Stimulated activated CD4-positive, alpha-beta T cell treated with anti-CD3 and anti-CD28 coated beads, Interleukin-1b, Interleukin-23, amount 100 ng/mL, for 48 hours (primary cell): ENCODE measurements at places on chromosomes 11 and 22.

- DNase-seq: no peak
Measured at GRCh38 chr11:27535103-27535502, 28.5 kb upstream of the LIN7C start.

DNA sequence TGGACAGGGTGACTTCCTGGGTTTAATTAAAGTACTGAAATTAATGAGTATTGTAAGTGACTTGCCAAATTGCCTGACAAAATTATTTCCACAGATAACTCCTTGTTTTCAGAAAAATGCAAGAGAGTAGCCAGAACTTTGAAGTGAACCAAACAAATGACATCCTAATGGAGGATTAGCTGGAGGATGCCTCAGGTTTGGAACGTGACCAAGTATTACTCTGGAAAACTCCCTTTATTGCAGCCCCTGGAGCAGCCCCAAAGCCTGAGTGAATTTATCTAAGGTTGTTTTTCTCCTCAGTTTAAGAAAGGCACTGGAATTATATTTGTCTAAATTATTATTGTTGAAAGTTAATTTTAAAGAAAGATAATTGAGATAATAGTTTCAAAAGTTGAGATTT is 343.6 kb upstream of the MTNR1B start:
- DNase-seq: no peak

DNA sequence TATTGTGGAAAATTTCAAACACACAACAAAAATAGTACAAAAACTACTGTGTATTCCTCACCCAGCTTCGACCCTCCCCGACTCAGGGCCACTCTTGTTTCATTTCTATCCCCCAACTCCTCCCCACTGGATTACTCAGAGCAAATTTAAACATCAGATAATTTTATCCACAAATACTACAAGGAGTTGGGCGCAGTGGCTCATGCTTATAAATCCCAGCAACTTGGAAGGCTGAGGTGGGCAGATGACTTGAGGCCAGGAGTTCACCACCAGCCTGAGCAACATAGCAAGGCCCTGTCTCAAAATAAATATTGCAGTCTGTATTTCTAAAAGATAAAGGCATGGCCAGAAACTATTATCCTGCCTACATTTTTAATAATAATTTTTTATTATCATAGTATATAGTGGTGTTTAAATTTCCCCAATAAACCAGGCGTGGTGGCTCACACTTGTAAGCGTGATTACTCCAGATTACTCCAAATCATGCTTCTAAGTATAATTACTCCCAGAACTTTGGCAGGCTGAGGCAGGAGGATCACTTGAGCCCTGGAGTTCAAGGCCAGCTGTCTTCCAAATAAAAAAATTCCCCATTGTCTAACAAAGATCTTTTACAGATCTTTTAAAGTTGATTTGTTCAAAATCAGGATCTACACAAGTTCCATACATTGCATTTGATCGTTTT is 39.8 kb downstream of the LRRC32 start:
- DNase-seq: no peak

GRCh38 chr11:72224564-72225410 is at the start of gene INPPL1:
Gene INPPL1, plus strand, starts transcription at chr11:72224767. Its CDS starts 218 bp downstream, at chr11:72224985.
- peak; percentile 33 for DNase-seq

DNA sequence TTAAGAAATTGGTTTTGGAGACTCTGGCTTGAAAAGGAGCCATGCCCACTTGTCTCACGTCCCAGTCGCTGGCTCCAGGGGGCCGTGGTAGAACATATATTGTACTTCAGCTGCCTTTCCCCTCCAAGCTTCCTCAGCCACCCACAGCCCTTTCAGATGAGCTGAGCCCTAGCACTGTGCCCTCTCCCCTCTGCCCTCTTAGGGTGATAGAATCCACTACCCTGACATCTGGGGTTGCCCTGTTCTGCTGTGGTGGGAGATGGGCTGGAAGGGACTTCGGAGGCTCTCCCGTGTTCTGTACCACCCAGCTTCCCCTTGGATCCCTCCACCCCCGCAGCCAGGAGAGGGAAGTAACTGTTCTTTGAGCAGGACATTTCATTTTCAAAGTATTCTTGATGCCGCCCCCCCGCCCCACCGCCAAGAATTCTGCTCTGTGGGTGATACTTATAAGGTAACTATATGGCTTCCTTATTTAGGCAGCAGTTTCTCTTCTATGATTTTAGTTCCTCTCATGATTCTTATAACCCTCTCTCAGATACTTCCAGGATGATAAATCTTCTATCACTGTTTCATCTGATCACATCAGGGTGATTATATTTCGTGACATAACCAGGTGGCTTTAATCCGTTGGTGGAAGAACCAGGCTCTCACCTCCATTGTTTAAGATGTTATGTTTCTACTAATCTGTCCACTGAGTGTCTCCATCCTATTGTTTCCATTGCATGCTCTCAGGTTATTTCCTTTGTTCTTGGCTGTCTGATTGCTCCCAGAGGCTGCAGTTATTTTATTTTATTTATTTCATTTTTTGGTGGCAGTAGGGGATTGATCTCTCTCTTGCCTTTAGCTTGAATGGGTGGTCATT is 24.1 kb downstream of the ZBTB16 start:
- no peak for DNase-seq

GRCh38 chr11:75673977-75674582 is 5.2 kb upstream of the MAP6 start:
- peak; percentile 65 for DNase-seq

GRCh38 chr11:74473382-74474173 is 6.2 kb upstream of the KCNE3 start:
- no peak for DNase-seq

DNA sequence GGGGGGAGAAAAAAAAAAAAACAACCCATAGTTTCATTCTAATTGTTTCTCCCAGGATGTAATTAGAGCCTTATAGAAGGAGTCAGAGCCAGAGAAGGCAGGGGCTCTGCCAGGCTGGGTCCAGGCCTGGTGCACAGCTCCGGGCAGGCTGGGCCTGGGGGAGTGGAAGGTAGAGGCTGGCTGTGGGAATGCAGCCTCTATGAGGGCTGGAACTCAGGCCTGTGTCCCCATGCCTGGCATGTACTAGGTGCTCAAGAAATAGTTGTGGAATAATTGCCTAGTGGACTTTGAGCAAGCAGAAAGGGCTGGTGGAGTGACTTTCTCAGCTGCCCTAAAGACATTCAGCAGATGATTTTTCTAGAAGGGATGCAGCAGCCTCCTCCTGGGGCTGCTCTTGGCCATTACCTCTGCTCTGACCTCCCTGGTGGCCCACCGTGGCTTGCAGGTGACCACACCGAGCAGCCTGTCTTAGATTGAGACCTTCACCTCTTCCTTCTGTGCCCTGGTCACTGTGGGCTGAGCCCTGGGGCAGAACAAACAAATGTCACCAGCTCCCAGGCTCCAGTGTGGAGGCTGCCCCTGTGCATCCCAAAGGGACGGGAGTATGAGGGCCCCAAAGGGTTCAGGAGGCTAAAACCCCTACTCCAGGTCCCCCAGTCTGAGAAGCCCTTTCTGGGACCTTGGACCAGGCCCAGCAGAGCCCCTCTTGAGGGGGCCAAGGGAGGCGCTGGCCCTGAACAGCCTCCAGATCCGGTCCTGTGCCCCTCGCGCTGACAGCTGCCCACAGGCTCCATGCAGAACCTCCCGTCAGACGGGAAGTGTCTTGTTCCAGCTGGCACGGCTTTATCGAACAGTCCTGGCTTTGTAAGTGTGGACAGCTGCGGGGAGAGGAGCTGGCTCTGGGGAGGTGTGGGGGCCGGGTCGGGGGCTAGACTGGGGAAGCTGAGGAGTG is 18.8 kb downstream of the MYEOV start:
- no peak for DNase-seq

DNA sequence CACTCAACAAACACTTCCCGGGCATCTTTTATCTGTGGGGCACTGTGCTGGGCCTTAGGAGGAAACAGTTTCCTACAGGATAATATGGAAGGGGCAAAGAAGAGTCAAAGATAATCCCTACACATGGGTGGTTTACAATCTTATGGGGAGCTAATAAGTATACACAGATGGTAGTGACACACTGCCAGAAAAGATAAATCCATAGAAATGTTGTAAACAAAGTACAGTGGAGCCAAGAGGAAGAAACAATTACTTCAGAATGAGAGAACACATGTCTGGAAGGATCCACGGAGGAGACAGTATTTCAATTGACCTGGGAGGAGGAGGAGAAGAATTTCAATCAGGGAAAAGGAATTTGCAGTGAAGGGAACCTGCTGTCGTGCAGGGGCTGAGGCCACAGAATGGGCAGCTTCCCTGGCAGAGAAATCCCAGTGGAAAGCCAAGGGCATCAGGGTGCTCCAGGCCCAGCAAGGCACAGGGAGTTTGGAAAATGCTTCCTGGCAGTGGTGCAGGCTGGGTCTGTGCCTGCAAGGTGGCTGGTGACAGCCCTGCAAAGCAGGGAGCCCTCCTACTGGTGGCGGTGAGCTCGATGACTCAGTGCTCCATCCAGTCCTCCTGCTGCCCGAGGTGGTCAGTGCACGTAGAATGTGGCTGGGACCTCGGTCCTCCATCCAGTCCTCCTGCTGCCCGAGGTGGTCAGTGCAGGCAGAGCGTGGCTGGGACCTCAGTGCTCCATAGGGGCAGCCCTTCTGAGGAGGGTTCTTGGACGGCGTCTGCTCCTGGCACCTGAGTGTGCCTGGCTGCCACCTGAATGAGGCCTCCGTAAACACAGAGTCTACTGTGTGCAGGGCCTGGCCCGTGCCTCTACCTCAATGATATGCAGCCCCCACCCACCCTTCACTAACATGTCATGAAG is 444.3 kb upstream of the B3GAT1 start:
- DNase-seq: no peak

GRCh38 chr11:8092587-8093424 is 11.8 kb downstream of the TUB start:
- peak; percentile 57 for DNase-seq

DNA sequence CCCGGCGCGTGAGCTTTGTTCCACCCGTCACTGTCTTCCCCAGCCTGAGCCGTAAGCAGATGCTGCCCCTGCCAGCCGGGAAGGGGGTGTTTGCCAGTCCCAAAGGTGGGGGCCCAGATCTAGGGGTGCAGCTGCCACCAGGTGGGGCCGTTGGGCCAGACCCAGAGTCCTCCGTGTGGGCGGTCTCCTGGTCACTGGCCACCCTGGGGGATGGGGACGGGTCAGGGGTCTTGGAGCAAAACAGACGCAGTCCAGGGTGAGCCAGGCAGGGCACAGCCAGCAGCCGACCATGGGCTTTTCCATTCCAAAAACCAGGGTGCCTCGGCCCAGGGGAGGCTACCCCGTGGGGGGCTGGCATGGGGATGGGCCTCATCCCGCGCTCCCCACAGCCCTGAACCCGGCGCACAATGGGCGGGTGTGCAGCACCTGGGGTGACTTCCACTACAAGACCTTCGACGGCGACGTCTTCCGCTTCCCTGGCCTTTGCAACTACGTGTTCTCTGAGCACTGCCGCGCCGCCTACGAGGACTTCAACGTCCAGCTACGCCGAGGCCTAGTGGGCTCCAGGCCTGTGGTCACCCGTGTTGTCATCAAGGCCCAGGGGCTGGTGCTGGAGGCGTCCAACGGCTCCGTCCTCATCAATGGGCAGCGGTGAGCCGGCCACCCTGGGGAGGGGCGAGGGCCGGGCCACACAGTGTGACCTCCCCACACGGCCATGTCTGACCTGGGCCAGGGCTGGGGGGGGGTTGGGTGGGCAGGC is 3.5 kb downstream of the MUC5B start:
- no peak for DNase-seq

- DNase-seq: no peak
Measured at GRCh38 chr11:14898355-14898754, 6.3 kb upstream of the CYP2R1 start.

- DNase-seq: no peak
Measured at GRCh38 chr11:44565953-44566949, 788 bp downstream of the CD82 start.

GRCh38 chr11:35721651-35722282 is 59.2 kb downstream of the TRIM44 start:
- DNase-seq: no peak

GRCh38 chr11:11620173-11620920 is 1.5 kb downstream of the GALNT18 start:
- DNase-seq: peak; percentile 5

DNA sequence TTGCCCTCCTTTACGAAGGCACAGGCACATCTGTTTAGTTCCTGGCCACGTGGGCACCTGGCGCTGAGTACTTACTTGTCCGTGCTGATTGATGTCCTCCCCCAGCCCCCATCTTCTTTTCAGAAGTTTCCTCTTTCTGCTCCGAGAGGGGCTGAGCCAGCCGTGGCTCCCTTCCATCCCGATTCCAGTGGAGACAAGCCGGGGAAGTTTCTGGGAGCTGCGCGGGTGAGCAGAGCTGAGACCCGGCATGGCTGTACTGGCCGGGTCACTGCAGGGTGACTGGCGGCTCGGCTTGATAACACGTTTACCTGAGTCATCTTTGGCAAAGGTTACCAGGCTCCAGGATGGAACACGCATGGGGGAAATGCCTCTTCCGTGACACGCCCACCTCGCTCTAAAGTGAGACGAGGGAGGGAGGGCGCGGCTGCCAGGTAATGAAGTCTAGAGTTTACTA is 45.4 kb upstream of the ATXN10 start:
- DNase-seq: no peak

DNA sequence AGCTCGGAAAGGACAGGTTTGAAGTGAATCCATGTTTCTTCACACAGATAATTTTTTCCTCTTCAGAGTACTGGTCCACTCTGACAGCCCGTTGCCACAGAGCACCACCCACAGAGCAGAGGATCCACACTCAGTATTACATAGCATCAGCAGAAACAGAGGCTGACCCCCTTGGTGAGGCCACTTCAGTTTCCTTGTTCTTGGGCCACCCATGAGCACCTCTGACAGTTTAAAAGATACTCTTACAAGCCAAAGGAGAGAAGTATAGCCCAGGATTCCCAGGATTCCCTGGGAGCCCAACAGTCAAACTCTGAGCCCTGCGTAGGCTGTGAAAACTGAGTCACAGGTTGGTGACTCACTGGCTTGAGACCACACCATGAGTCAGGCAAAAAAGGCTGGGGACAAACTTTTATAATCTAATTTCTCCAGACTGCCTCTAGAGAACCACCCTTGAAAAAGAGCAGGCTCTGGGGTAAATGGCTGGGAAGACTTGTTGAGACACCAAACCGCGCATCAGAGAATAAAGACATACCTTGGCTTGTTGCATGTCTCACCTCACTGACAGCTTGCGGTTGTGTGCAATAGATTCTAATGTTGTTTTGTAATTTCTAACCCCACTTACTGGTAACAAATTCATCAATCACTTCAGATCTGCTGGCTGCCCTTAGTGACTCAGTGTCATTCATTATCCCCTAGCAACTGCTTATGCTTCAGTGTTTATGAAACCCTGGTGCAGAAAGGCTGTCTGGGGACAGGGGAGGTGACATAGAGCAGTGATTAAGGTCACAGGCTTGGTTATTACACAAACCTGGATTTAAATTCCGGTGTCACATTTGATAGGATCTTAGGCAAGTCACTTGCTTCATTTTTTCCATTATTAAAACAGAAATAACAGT is 56.9 kb upstream of the PRSS23 start:
- peak; percentile 69 for DNase-seq

- DNase-seq: no peak
Measured at GRCh38 chr22:20573833-20574615, 66.6 kb downstream of the MED15 start.

DNA sequence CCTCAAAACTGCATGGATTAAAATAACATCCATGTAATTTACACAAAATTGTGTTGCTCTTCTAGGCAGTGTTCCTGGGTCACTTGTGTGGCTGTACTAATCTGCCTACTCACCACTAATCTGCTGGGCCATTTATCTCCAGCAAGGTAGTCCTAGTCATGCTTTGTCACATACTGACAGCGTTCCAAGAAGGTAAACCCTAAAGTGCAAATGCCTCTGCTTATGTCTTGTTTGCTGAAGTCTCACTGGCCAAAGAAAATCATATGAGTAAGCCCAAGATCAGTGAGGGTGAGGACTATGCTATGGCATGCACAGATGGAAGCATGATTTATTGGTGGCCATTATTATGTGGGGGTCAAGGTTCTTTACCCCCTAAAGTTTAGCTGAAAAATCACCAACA is 630.2 kb upstream of the LUZP2 start:
- no peak for DNase-seq
